ENCODE measurements at places on chromosomes 1 and 21.

GRCh38 chr1:165476776-165477175, 31.9 kb upstream of the RXRG start:
- DNase-seq: no peak

GRCh38 chr1:19402031-19402813, 83.1 kb downstream of the CAPZB start:
- DNase-seq: no peak

DNA sequence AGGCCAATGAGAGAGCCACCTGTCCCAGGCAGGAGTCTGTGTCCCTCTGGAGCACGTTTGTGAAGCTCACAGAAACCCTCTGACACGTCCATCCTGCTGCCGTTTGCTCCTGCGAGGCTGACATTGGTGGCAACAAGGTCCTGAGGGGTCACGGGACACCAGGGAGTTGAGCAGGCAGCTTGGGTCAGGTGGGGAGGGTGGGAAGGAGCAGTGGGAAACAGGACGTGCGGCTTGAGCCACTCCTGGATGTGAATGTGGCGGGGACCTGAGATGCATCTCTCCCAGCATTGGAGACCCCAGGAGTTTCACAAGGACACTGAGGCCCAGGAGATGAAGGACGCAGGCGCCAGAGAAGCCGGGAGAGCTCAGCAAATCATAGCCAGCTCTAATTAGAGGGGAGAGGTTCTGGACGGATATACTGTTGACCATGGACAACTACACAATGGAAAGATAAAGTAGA, 149.0 kb downstream of the PEX14 start:
- no peak for DNase-seq

DNA sequence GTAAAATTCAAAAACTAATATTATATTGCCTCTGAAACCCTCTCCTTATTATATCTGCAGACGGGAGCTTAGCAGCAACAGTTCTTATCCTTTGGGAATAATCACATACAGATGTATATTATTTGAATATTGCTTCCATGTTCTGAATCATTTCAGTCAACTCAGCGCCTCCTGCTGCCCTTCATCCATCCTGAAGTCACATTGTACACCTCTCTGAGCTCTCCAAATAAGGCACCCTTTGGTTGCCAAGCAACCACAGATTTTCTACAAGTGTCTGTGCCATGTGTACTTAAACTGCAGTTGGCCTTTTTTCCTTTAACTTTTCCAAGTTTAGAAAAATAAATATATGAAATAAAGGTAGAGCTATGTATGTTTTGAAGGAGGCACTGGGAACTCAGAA, 384.3 kb downstream of the LRRIQ3 start:
- DNase-seq: no peak
